ENCODE measurements at places on chromosomes 12 and 14. TPM values are rescaled to one million over a fixed set of nuclear protein-coding genes. Genes with fewer than 3 reads are reported as not detected.

Gene SRRM4
- under 0.01 TPM for total RNA-seq

Gene RD3L
- total RNA-seq = not detected

Gene COX8C
- 0.39 TPM for total RNA-seq

Gene GYS2
- total RNA-seq = not detected

Gene RPL10L
- not detected for total RNA-seq

Gene CLECL1
- total RNA-seq = not detected

Gene EIF2S1
- 94.2 TPM for total RNA-seq

Gene MMP19
- 4.9 TPM for total RNA-seq

Gene INSM2
- total RNA-seq = under 0.01 TPM

Gene NPFF
- not detected for total RNA-seq

Gene KLHDC1
- total RNA-seq = 9.8 TPM

Gene ACTN1
- total RNA-seq = 550 TPM

Gene TMEM233
- total RNA-seq = not detected

Gene MBIP
- total RNA-seq = 14.9 TPM

Gene BIN2
- under 0.01 TPM for total RNA-seq

Gene IFNG
- not detected for total RNA-seq

Gene PDE3A
- 33.4 TPM for total RNA-seq

Gene TMED10
- 458 TPM for total RNA-seq

Gene LRRK2
- total RNA-seq = 0.39 TPM

Gene HOXC12
- not detected for total RNA-seq

Gene LRTM2
- total RNA-seq = 0.11 TPM

Gene PLA2G1B
- total RNA-seq = not detected

Gene GPX2
- total RNA-seq = not detected

Gene OR4E2
- not detected for total RNA-seq

Gene TAS2R42
- not detected for total RNA-seq

Gene CD27
- not detected for total RNA-seq

Gene TBX5
- not detected for total RNA-seq

Gene TAS2R8
- not detected for total RNA-seq

Gene C3AR1
- not detected for total RNA-seq

Gene KRT73
- not detected for total RNA-seq

All from placental epithelial cell (primary cell).